ENCODE measurements at places on chromosomes 16 and 17.

DNA sequence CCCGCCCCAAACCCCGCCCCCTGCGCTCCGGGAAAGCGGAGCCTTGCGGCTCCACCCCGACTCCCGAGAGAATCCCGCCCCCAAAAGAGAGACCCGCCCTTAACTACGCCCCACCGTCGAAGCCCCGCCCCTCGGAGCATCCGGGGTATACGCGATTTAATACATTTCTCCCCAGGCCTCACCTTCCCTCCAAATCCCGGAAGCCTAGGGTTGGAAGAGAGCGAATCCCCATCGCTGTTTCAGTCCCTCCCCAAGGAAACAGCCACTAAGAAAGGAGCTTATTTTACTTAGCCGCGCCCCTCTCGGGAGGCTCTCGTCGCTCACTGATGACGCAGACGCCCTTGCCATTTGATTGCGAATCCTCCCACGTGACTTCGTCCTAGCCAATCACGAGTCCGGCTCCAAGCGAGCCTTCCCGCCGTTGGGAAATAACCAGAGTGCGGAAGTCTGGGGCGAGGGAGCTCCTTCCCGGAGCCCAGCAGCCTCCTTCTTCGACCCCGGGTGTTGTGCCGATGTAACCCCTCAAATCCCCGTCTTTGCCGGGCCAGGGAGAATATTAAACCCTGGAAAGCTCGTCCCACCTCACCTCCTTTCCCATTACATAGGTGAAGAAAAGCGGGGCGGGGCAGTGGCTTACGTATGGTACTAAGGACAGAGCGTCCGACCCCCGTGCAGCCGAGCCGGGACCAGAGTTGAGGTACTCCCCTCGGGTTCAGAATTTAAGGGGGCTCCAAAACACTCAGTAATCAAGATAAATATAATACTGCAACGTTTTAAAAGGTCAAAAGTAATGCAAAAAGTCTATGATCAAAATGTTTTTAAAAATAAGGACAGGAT is 461 bp upstream of the FDXR start:
- DNase-seq: peak; percentile 100

DNA sequence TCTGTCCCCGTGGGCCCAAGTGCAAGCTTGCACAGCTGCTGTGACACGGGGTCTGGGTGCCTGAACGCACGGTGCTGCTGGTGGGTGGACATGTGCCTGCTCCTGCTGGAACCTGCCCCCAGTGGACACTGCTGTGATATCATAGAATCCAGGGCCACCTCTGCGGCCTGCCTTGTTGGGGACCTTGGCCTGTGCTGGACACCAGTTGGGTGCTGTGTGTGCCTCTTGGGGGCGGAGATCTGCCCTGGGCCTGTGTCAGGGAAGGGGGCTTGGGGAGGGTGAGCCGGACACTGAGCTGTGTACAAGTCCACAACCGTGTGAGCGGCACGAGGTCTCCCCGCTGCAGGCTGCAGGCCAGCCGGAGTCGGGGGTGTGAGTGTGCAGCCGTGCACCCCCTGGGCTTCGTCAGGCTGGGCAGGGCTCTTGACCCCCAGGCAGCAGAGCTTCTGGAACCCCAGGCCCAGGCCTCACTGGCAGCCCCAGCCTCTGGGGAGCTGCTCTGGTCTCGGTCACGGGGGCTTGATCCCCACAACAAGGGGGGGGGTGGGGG is 33.3 kb downstream of the GSE1 start:
- no peak for DNase-seq

GRCh38 chr17:62920300-62920699 is 45.7 kb upstream of the TANC2 start:
- no peak for DNase-seq

GRCh38 chr17:79907850-79908249 is 68.6 kb upstream of the CBX4 start:
- DNase-seq: no peak

- no peak for DNase-seq
Observed at GRCh38 chr16:75916451-75916850, 190.2 kb upstream of the CPHXL start.

- no peak for DNase-seq
Observed at GRCh38 chr17:954431-955164, 25.0 kb downstream of the NXN start.

- no peak for DNase-seq
Observed at GRCh38 chr17:633641-634101, 81.0 kb downstream of the VPS53 start.

- DNase-seq: no peak
Observed at GRCh38 chr16:53973021-53973420, 269.1 kb downstream of the FTO start.

DNA sequence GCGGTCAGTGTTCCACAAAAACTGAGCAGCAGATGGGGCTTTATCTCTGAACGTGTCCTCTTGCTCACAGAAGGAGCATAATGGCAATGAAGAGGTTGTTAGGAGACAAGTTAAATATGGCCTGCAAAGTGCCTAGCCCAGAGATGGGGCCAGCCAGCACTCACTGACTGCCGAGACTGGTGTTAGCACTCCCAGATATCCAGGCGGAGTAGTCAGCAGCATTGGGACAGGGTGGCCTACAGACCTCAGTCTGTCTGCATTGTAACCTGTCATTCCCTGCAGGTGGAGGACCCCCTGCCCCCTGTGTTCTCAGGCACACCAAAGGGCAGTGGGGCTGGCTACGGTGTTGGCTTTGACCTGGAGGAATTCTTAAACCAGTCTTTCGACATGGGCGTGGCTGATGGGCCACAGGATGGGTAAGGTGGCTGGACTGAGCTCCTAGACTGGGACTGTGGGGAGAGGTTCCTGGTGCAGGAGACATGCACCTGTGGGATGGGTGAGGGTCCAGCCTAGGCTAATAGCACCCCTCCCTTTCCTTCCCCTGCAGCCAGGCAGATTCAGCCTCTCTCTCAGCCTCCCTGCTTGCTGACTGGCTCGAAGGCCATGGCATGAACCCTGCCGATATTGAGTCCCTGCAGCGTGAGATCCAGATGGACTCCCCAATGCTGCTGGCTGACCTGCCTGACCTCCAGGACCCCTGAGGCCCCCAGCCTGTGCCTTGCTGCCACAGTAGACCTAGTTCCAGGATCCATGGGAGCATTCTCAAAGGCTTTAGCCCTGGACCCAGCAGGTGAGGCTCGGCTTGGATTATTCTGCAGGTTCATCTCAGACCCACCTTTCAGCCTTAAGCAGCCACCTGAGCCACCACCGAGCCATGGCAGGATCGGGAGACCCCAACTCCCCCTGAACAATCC is 4.2 kb downstream of the MFAP4 start:
- no peak for DNase-seq

DNA sequence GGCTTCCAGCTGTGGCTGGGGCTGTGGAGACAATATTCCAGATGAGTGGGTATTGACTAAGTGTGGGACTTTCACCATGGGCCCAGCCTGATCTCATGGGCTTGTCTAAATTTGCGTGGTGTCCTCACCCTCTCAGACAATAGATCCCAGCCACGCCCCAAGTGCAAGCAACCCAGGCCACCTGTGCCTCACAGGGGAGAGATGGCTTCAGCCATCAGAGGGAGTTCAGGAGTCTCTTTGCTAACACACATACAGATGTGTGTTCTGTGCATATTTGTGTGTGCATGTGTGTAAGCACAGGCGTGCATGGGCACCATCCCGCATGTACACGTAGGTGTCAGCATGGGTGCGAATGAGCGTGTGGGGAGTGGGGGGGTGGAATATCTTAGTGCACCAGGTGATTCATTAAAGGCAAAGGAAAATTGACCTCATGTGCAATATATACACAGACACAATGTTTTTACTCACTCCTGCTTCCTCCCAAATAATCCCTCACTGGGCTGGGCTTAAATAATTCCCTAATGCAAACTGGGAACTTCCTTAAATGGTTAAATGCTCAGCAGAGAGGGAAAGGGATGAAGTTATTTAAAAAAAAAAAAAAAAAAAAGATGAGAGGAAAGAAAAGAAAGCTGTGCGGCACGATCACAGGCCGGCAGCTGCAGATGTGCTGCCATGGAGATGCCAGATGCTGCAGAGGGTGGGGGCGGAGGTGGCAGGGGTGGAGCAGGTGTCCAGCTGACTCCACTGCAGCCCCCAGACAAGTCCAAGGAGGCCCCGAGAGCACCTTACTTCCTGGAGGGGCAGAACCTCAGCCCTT is 24.0 kb upstream of the CDC42EP4 start:
- DNase-seq: no peak

GRCh38 chr16:29943846-29944799 is 17.8 kb upstream of the TMEM219 start:
- DNase-seq: no peak

- DNase-seq: no peak
Observed at GRCh38 chr16:11848842-11849241, 2.5 kb downstream of the RSL1D1 start.

DNA sequence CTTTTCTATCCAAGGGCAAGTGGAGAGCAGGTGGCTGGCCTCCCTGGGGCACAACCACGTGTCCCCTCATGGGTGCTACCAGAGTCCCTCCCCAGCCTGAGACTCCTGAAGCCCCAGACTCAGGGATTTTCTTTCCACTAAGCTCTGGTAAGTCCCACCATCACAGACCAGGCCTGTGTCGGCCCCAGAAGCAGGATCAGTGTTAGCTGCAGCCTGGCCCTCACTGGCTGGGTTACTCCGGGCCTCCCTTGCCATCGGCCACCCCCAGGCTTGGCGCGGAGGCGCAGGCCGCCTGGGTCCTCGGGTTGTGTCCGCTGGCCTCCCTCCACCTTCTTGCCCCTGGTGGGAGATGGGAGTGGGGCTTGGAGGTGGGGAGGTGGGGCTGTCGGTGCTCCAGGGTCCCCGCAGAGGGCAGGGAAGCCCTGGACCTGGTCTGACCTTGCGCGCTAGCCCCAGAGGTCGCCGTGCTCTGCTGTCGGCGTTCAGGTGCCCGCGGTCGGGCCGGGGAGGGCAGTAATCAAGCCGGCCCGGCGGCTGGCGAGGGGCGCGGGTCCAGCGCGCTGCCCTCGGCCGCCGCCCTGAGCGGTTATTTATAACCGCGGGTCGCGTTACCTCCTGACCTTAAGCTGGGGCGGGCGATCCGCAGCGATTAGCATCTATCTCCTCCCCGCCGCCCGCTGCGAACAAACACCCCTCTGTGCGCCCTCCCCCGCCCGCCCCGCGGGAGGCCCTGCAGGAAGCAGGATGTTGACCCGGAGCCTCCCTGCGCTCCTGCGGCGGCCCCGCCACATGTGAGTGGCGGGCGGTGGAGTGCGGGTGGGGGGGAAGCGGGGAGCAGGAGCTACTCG is 78.1 kb upstream of the TOB1 start:
- peak; percentile 43 for DNase-seq

GRCh38 chr17:5138616-5139457 is 23.0 kb downstream of the USP6 start:
- no peak for DNase-seq

- no peak for DNase-seq
Observed at GRCh38 chr17:16888413-16889087, 83.4 kb downstream of the TNFRSF13B start.

DNA sequence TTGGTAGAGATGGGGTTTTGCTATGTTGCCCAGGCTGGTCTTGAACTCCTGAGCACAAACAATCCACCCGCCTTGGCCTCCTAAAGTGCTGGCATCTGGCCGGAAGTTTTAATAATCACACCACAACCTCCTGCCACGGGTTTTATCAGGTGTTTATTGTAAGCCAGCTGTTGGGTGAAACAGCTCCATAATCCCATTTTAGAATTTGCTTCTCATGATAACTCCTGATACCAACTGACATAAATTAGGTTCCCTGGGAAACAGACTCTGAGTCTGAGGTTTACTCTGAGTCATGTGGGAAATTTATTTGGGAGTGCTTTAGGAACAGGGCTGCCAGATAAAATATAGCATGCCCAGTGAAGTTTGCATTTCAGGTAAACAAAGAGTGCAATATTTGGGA is 122.6 kb upstream of the MED13 start:
- DNase-seq: no peak

- DNase-seq: no peak
Observed at GRCh38 chr17:298791-299450, 53.7 kb downstream of the RPH3AL start.

DNA sequence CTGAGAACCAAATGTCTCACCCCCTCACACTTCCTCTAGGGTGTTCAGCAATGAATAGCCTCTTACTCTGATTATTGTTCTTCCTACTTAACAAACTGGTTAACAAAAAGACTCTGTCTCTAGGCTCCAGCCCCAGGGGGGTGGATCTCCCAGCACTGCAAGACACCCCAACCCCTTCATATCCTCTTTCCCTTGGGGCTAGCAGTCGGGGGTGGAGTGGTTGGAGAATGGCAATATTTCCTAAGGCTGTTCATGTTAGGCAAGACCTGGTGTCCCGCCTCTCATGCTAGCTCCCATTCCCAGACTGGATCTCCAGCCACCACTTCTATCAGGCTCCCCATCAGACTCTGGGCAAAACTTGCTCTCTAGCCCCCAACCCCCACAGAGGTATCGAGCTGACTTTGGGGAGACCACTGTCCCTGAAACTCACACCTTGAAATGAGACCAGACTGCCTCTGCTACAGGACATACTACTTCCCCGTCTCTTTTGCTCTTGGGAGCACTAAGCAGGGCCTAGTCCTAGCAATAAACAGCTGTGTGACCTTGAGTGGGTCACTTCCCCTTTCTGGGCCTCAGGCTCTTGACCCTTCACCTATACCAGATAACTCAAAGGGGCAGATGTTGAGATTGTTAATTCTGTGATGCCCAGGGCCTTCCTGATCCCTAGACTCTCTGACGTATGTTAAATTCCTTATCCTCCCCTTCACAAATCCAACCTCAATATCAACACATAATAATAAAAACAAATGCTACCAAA is 2.4 kb downstream of the SLC25A35 start:
- no peak for DNase-seq

DNA sequence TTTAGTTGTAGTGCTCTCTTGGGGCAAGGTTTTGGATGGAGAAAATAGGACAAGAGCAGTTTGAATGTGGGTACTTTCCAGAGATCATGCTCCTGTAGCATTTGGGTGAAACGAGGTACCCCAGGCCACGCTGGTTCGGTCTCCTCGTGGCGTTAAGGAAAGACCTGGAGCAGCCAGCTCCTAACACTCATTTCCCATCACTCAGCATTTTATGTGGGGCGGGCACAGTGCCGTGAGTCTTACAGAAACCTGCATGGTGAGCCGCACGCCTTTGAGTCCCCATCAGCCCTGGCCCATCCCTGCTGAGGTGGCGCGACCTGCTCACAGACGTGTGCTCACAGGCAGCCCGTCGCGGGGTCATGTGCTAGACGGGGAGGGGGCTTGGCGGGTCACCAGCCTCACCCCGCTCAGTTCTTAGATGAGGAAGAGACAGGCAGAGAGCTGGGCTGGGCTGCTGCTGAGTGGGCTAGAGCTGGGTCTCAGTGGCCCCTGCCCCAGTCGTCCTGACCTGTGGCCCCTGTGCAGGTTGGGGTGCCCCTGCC is 37.3 kb downstream of the TBCD start:
- no peak for DNase-seq

- no peak for DNase-seq
Observed at GRCh38 chr16:89599451-89599858, 14.0 kb upstream of the DPEP1 start.

GRCh38 chr17:49343273-49343672 is 18.8 kb downstream of the ZNF652 start:
- no peak for DNase-seq

Data from activated CD4-positive, CD25-positive, alpha-beta regulatory T cell (primary cell).